GOT3 (cell line): ENCODE measurements at places on chromosomes 16 and 17.

DNA sequence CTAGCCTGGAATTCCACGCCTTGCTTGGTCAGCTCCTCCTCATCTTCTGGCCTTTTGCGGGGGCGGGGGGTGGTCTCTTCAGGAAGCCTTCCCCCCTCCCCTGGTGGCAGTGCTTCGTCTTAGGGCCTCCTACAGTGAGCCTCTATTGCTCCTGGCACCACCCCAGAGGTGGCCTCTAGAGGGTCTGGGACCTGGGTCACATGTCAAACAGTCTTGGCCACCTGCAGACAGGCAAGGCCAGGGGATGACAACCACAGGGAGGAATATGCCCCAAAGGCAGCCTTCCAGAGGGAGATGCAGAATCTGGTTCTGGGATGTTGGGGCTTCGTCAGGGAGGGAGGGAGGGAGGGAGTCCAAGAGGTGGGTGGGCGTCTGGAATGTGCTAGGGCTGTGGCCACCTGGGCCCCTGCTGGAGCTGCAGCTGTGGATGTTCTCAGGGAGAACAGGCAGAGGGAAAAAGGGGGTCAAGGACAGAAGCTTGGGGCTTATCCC is 50.6 kb downstream of the SMPD3 start:
- no peak for DNase-seq

GRCh38 chr17:76137351-76138233 is 3.5 kb downstream of the FOXJ1 start:
- DNase-seq, result no peak

DNA sequence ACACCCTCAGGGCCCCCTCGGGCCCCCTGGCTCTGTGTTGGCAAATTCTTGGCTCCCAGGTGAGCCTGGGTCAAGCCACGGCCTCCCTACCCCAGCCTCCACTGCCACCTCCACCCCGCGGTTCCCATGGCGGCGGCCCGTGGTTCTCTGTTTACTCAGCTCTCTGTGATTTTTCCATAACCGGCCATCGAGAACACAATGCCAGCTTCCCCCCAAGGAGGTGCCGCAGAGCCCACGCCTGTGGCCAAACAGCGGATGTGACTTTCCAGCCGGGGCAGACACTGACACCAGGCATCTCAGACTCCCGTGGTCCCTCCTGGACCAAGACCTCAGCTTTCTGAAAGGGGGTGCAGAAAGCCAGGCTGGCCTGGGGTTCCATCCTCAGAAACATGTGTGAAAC is 21.6 kb upstream of the ATP2A3 start:
- no peak for DNase-seq

GRCh38 chr17:44473367-44473766 is 29.8 kb downstream of the GPATCH8 start:
- DNase-seq, result no peak

DNA sequence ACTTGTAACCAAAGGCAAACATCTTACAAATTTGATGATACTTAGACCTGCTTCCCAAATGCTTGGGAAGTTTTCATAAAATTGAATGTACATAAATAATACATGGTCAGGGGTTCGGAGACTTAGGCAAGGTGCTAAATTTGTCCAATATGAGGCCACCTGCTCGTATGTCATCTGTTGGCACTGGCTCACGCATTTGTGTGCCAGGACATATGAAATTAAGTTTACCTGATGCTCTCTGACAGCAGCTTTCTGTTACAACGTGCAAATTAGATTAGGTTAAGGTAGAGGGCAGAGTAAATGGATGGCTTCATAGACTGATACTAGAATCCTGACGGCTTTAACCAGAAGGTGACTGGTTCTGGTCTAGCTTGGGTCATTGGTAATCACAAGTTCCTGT is 970.3 kb upstream of the RBFOX1 start:
- DNase-seq, result no peak

GRCh38 chr17:39777534-39778365 is 40.0 kb downstream of the GRB7 start:
- DNase-seq, result no peak

GRCh38 chr17:38429476-38430100 is 1.3 kb downstream of the ARHGAP23 start:
- DNase-seq, result no peak

GRCh38 chr16:85716022-85716679 is 27.4 kb upstream of the GINS2 start:
- no peak for DNase-seq

DNA sequence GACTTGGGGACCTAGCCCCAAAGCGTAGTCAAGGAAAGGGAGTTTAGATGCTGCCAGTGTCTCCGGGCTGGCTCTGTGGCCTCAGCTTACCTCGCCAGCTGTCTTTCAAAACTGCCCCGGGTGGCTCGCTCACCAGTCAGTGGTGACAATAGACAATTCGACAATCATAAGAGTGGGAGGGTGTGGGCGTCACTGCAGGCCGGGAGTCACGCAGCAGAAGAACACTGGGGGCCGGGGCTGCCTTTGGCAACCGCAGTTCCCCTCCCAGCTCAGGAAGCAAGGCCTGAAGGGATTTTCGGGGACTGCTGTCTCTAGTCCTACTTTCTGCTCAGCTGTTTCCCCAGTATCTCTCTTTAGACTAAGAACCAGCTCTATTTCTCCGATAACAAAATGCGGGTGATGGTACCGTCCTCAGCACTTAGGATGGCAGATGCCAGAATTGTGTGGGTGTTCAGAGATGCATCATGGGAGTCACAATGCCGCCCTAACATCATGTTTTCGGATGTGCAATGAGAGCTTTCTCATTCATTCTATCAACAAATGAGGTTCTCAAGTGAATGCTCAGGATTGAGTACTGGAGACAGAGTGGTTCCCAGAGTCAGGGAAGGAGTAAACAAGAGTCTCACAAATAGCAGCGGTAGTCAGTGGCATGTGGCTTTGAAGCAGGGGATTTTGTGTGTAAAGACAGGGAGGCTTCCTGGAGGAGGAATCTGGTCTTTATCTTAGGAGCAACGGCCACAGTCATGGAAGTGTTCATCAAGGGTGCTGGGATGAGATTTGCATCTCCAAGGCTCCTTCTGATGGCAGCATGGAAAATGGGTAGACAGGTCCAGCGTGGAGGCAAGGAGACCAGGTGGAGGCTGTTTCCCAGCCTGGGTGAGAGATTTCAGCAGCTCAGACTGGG is 93.1 kb downstream of the ZDHHC7 start:
- DNase-seq, result no peak

- DNase-seq, result no peak
Observed at GRCh38 chr17:27577121-27577761, 53.7 kb upstream of the LGALS9 start.

DNA sequence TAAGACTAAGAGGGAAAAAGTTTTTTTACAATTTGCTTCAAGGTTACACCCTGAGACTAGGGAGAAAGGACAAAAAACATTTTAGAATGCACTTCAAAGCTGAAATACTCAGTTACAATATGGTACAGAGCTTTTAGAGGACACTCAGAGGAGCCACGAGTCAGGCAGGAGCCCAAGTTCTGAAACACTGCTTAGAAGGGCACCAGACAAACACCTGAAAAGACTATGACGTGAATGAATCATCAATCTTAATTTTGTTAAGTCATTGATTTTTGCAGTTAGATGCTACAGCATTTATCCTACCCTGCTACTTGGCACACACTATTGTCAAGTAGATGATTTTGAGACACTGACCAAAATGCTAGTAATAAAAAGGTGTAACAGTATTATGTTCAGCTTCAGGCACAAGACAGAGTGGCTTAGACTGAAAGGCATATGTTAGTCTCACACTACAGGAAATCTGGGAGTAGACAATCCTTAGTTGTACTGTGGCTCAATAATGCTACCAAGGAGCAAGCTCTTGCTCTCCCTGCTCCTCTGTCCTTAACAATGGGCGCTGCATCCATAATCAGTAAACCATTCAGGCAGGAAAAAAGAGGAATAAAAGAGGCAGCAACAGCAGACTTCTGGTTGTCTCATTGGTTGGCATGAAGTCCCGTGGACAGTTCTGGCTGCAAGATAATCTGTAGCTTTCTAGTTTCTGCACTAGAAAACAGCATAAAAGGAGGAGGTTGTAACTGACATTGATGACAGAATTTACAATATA is 151.8 kb downstream of the ABCA8 start:
- no peak for DNase-seq

GRCh38 chr17:67082107-67082506 is 37.8 kb downstream of the CACNG1 start:
- no peak for DNase-seq
